Kidney epithelial cell (primary cell): ENCODE measurements at places on chromosomes 4 and X. TPM values are rescaled to one million over a fixed set of nuclear protein-coding genes. Genes with fewer than 3 reads are reported as not detected.

Gene HTRA3
- total RNA-seq, result 4.7 and 5.5 TPM in 2 replicates

Gene PF4V1
- not detected in 2 replicates for total RNA-seq

Gene COL4A5
- 17.8 and 23.8 TPM in 2 replicates for total RNA-seq

Gene LAGE3
- 27.9 and 28.8 TPM in 2 replicates for total RNA-seq

Gene NSUN7
- total RNA-seq, result 8.9 and 9.9 TPM in 2 replicates

Gene HTN3
- not detected in 2 replicates for total RNA-seq

Gene MAGEE1
- total RNA-seq, result 2.3 and 2.4 TPM in 2 replicates

Gene EREG
- 4.3 and 7.5 TPM in 2 replicates for total RNA-seq

Gene CTSO
- 11.9 and 12.9 TPM in 2 replicates for total RNA-seq

Gene PDE6B
- total RNA-seq, result 17.1 and 19.7 TPM in 2 replicates

Gene SPIN2A
- 0.07 TPM in 1 of 2 replicates, not detected in the other for total RNA-seq

Gene SLC25A31
- total RNA-seq, result not detected in 2 replicates

Gene EFHC2
- total RNA-seq, result 0.71 TPM in 1 of 2 replicates, not detected in the other

Gene ARHGAP4
- total RNA-seq, result 12.7 and 14.0 TPM in 2 replicates
